Hematopoietic multipotent progenitor cell treated with erythropoietin and hydrocortisone succinate and interleukin-3 and kit ligand, for 4 days (in vitro differentiated cells): ENCODE measurements at places on chromosomes 7 and 10.

DNA sequence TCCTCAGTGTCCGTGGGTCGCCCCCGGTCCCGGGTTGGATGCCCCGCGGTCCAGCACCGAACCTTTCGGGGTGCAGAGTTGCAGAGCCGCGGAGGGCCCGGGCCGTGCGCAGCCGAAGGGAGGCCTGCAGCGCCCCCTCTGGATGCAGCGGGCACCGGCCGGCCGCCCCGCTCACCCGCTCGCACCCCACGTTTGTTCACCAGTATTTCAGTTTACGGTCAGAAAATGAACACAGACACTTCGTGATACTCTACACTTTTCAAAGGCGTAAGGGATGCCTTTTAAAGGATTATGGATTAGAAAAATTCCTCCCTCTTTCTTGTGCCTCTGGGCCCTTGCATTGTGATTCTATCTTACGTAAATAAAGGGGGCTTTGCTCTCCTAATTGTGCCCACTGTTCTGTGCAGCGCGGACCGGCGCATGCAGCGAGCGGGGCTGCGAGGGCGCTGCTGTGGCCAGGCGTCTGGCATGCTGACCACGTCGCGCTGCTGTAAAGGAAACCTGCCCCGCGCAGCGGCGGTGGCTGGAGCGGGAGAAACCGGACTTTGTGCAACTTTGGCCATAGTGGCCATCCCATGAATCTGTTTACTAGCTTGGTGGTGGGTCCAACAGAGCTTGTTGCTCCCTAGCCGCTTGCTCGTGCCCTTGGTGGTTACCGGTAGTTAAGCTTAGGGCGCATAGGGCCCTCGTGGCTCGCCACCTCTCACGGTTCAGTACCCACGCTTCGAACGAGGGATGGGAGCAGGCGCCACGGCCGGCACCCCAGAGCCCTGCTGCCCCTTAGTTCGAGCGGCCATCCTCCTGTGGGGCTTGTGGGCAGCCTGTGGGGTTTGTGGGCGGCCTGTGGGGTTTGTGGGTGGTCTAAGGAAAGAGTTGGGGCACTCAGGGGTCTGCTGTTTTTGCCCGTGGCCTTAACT, 739 bp upstream of the MEST start:
- peak; percentile 78 for DNase-seq

GRCh38 chr7:72493850-72494661, 81.9 kb upstream of the CALN1 start:
- DNase-seq, result peak; percentile 76

- no peak for DNase-seq
Measured at GRCh38 chr7:106260136-106260561, 24.6 kb downstream of the NAMPT start.

DNA sequence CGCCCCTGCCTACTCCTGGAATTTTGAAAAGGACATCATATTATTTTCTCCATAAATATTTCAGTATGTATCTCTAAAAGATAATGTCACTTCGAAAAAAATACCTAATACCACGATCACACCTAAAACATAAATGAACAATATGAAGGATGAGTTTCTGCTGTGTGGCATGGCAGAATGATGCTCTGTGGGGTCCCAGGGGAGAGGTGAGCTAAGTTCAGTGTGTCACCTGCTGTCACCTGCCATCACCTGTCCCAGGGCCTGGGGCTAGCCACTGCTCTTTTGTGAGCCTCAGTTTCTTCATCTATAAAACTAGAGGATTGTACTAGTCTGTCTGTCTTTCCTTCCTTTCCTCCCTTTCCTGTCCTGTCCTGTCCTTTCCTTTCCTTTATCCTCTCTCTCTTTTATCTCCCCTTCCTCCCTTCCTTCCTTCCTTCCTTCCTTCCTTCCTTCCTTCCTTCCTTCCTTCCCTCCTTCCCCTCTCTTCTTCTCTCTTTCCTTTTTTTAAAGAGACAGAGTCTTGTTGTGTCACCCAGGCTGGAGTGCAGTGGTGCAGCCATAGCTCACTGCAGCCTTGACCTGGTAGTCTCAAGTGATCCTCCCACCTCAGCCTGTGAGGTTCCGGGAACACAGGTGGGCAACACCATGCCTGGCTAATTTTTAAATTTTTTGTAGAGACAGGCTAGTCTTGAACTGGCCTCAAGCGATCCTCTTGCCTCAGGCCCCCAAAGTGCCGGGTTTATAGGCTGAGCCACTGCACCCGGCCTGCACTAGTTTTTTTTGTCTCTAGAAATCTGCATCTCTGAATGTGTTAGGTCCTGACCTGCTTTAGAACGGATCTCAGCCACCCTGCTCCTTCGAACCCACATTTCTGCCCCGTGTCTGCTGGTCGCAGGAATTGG, 43.1 kb downstream of the CUX1 start:
- no peak for DNase-seq
